ENCODE measurements at places on chromosomes 16 and 17. TPM values are rescaled to one million over a fixed set of nuclear protein-coding genes. Genes with fewer than 3 reads are reported as not detected.
A peak's percentile ranks its signal among the peaks of the same experiment; 100 is the strongest.

- no peak for DNase-seq
Measured at GRCh38 chr17:13513039-13513405, 88.7 kb downstream of the HS3ST3A1 start.

DNA sequence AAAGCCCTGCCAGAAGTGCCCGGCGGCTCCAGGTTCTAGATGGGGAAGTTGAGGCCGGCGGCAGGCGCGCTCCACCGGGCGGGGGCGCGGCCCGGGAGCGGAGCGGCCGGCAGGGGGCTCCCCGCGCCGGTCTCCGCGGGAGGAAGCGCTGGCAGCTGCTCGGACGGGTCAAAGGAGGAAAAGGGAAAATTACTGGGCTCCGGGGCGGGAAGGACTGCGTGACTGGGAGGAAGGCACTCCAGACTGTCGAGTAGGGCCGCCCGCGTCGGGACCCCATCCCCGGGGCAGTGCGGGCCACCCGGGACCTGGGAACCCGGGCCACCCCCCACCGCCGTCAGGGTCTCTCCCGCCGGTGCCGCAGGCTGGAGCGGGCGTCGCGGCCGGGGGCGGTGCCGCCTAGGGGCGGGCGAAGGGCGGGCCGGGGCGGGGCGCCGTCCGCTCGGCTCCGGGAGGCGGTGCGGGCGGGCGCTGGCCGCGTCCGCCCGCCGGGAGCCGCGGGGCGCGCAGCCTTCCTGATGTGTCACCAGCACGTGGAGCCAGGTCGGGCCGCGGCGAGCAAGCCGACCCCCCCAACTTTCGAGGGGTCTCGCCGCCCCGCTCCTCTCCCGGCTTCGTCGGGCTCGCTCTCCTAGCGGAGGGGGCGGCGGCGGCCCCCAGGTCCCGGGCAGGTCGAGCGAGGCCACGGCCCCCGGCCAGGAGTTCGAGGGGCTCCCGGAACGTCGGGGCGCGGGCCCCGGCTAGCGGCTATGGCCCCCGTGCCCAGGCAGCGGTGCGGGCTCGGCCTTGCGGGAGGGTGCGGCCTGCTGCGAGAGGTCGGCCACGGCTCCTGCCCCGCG, 167.5 kb downstream of the RAB11FIP4 start:
- DNase-seq: no peak

- DNase-seq: no peak
Measured at GRCh38 chr17:78785011-78785662, 3.1 kb upstream of the CYTH1 start.

- DNase-seq: no peak
Measured at GRCh38 chr17:7176841-7177190, 2.4 kb downstream of the ASGR1 start.

DNA sequence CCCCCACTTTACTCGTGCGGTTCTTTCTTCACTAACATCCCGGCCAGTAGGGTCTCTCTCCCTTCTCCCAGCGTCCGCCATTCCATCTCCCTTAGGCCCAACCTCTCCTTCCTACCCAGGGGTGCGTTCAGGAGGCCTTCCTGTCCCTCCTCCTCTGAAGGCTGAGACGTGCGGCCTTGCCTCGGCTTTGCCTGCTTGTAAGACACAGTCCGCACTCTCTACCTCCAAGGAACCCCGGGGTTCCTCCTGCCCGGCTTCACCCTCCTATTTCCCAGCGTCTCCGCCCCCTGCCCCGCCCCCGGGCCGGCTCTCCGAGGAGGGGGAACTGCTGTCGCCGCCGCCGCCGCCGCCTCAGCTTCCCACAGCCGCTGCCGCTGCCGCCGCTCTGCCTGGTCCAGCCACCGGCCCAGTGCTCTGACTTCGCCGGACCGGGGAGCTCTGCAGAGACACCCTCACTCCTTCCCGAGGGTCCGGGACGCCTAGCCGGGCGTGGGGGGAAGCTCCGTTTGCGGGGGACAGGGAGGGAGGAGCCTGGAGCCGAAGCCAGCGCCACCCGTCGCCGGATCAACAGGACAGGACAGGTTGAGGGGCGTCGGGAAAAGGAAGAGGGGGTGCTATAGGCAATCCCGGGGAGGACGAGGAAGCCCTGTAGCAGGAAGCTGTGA, 1.2 kb upstream of the FGF11 start:
- no peak for DNase-seq

DNA sequence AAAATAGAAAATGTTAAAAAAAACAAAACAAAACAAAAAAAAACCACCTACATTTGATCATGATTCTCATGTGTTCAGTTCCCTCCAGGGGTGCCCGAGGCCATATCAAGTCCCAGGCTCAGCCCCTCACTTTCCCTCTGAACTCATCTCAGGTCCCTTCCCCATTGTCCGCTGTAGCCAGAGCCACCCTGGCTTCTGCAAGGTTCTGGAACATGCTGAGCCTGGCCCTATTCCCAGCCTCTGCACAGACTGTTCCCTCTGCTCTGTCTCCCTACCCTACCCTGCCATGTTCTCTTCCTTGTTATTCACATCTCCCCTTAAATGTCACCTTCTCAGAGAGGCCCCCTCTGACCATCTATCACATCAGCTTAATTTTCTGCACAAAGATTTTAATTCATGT, 46.9 kb downstream of the TK2 start:
- DNase-seq: no peak

C16orf46 gene
- total RNA-seq: 0.58 TPM

GRCh38 chr16:4675864-4676786, 17.2 kb upstream of the NUDT16L1 start:
- no peak for DNase-seq

GRCh38 chr16:7351610-7352510, 19.2 kb downstream of the RBFOX1 start:
- DNase-seq: no peak

DNA sequence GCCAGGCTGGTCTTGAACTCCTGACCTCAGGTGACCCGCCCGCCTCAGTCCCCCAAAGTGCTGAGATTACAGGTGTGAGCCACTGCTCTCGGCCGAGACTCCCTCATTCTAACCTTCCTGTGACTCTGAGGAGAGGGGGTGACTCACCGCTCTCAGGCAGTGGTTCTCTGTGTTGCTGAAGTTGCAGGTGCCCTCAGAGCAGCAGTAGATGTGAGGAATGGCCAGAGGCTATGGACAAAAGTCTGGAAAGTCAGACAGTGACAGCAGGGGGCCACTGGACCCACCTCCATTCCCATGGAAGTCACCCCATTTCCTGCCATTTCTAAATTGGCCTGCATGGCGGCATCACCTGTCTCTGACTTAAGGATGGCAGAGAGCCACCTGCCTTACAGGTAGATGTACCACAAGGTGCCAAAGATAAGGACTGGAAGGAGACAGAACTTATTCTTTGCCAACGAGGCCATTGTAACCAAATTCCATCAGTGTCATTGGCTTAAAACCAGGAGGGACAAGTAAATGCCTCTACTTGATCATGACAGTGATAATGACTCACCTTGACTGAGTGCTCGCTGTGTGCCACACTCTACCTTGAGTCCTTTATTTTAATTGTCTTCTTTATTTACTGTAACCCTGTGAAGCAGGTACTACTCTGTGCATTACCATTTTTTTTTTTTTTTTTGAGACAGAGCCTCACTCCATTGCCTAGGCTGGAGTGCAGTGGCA, 15.3 kb upstream of the CNOT1 start:
- no peak for DNase-seq

DNA sequence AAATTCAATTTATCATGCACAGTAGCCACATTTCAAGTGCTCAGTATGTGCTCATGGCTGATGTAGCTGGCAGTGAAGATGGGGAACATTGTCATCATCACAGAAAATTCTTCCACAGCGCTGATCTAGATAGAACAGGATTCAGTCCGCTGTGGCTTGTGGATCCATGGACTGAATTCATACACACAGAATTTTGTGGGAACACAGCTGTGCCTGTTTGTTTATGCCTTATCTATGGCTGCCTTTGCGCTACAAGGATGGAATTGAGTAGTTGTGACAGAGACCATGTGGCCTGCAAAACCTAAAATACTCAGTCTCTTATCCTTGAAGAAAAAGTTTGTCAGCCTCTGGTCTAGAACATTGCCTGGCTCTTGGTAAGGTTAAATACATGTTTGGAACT, 128.4 kb downstream of the PRKCB start:
- DNase-seq: no peak

DNA sequence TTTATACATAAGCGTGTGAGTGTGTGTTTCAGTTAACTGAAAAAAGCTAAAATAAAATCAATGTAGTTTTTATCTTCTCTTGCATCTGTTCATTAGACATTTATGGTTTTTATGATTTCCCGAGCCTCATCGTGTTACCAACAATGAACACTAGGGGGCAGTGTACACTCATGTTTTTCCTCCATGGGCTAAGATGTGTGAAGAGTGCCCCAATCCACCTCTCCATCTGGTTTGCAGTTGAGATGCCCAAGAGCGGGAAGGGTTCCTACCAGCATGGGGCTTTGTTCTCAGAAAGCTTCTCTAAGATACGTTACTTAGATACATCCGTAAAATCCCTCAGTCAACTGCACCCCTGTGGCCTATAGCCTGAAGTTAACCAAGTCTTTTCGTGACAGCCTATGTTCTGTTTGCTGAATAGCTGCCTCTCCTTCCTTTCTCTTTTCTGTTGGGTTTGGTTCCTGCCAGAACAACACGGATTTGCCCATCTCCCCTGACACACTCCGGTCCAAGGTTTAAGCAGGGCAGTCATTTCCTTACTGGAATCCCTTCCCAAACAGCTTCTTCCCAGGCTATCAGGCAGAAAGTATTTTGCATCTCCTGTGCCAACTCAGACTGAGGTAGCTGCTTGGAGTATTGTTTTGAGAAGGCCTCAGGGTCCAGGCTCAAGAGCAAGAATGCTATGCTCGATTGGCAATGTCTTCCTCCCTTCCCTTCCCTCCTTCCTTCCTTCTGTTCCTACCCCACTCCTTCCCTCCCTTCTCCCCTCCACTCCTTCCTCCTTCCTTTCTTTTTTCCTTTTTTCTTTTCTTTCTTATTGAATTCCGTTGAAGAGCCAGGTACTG, 12.9 kb upstream of the ELAC2 start:
- peak; percentile 25 for DNase-seq

- DNase-seq: no peak
Measured at GRCh38 chr16:22726868-22727267, 87.1 kb upstream of the HS3ST2 start.

SERPINF2 gene
- 1.6 TPM for total RNA-seq

- no peak for DNase-seq
Measured at GRCh38 chr16:89841275-89841674, 13.0 kb downstream of the SPIRE2 start.

GRCh38 chr17:6048486-6048885, 21.7 kb upstream of the WSCD1 start:
- no peak for DNase-seq

DNA sequence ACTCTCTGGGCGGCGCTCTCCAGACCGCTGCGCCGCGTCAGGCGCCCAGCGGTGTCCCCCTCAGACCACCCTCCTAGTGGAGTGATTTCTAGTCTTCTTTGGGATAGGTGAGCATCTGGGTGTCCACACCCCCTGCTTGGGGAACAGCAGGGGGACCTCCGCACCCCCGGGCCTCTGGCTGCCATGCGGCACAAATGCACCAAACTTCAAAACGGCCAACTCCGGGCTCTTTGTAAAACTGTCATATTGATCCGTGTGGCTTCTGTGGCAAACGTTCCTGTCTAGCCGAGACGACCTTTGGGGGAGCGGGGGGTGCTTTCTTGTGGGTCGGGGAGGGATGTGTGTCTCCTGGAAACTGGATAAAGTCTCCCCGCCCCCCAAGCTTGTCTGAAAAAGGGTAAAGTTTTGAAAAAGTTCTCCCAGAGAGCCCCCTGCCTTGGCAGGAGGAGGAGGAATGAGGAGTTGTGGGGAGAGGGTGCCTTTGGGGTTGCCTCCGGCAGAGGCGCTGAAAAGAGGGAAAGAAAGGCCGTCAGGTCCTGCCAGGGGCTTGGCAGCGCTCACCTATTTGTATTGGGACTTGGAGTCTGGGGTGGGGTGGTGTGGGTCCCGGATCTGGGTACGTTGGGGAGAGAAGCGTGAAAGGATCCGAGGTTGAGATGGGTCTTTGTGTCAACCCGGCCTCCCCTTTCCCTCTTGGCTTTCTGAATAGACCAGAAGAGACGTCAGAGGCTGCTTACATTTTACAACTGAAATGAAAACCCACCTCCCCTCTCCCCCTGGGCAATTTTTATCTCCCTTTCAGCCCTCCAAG, 2.2 kb upstream of the CHD3 start:
- no peak for DNase-seq

- DNase-seq: no peak
Measured at GRCh38 chr17:76428511-76428910, 24.4 kb downstream of the UBE2O start.

PRRT2 gene
- 0.44 TPM for total RNA-seq

DNA sequence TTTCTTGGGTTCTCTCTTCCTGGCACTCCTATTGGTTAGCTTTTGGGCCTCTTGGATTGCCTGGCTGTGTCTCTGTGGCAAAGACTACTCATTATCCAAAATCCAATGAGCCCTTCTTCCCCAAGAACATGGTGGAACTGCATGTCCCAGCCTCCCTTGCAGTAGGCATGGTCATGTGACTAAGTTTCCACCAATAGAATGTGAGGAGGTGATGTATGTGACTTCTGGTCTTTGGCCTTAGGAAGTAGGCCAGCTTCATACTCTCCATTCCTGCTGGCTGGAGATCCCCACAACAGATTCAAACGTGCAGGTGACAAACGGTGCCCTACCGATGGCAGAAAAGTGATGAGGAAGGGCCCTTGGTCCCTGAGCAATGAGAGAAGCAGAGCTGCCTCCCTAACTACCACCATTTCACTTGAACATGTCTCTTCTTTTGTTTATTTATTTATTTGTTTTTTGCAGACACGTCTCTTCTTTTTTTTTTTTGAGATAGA, 17.3 kb upstream of the SPN start:
- DNase-seq: no peak

CACNA1H gene
- total RNA-seq: 0.15 TPM

GRCh38 chr16:12089492-12090150, 113.1 kb downstream of the SNX29 start:
- DNase-seq: no peak

KRTAP17-1 gene
- total RNA-seq: not detected

KRT32 gene
- not detected for total RNA-seq

- no peak for DNase-seq
Measured at GRCh38 chr17:56808503-56808902, 25.2 kb downstream of the C17orf67 start.

DNA sequence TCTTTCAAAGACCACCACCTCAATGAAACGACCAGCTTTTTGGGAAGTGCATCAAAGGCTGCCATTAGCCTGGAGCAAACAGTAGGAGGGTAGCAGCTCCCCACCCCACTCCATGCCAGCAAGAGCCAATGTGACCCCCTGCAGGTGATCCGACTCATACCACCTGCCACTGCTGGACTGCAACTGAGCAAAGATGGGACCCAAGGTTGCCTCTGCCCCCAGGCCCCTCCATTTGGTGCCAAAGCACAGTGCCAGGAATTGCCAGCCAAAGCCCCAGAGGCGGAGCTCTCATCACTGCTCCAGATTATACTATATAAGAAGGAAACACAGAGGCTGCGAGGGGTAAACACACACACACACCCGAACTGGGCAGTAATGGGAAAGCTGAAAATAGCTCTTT, 8.3 kb downstream of the PITPNM3 start:
- no peak for DNase-seq

Measured in glomerular endothelial cell (primary cell).